ENCODE measurements at places on chromosomes 1 and 21.
A peak's percentile ranks its signal among the peaks of the same experiment; 100 is the strongest.

DNA sequence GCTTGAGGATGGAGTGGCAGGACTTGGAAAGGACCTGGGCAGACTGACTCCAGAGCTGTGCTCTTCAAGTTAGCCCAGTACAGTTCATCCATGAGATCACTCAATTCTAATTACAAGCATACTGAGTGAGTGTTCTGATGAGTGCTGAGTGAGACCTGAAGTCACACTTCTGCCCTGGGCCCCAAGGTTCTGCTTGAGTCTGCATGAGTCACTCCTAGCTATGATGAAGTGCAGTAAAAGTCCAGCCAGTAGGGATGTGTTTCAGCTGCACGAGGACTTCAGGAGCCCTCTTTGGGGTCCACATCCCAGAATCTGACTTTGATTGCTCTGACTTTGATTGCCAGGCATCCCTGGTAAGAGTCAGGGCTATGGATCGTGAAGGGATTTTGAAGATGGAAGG is 35.8 kb downstream of the PLEKHA6 start:
- DNase-seq, result peak; percentile 18

DNA sequence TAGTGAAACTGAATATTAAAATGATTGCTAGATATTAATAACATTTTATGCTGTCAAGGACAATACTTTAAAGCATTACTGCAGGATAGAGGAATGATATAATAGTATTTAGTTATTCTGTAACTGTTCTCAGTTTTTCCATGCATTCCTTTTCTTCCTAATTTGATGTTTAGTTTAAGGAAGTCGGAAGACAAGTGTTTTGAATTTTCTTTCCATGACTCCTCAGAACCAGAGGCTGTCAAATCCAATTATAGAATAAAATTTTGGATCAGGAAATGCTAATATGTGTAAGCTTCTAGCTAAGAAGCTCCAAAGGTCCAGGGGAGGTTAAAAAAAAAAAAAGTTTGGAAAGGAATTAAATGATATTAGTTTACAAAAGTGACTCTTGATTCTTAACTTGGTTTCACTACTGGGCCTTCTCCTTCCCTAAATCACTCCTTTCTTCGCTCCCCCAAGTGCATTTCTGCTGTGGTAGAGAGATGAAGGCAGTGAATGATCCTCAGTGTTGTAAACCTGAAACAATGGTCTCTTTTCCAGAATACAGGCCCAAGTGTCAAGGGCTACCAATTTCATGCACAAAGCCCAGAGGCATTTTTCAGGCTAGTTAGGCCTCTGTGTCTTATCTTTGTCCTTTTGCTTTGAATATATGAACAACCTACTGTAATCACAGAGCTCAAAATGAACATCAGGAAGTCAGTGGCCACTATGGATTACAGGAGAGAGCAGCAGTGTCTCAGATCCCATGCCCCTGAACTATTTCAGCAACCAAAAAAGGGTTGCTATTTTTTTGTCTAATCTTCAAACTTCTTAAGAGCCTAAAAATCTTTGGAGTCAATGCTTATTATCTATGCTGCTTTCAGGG is 6.2 kb downstream of the ADSS2 start:
- DNase-seq, result no peak

DNA sequence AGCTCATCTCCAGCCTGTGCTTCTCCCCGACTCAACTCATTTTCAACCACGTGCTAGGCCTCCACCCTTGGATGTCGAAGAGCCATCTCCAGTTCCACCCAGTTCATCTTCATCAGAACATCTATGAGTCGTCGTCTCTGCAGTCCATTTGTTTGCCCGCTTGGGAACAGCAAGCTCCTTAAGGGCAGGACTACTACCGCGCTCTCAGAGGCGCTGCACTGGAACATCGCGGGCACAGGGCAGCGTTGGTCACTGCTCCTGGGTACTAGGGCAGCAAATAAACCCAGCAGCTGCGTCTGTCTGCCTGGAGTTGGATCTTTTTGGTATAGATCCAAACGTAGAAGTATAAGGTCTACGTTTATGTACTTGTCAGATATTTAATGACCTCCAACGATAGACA is 478 bp upstream of the PRDM2 start:
- peak; percentile 13 for DNase-seq

DNA sequence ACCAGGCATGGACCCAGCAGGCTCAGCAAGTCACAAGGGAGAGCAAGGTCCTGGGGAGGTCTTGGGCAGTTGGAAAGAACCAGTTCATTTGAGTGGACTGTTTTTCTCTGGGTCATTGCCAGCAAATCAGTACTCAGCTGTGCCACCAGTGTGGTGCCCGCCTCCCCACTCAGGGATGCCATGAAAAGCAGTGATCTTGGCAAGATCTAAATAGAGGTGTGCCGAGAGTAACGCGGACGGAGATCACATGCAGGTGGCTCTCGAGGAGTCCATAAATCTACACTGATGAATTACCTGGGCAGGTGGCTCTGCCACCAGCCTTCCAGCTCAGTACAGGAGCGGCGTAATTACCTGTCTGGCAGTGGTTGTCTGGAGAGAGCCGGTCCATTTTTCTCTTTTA is 642.2 kb downstream of the PTPRU start:
- DNase-seq, result no peak

GRCh38 chr1:241638909-241639622 is 1.1 kb downstream of the CHML start:
- no peak for DNase-seq

- no peak for DNase-seq
Measured at GRCh38 chr1:222791006-222791710, 23.7 kb upstream of the DISP1 start.

GRCh38 chr1:86195281-86195680 is 38.7 kb upstream of the COL24A1 start:
- DNase-seq, result no peak

- no peak for DNase-seq
Measured at GRCh38 chr1:240294566-240294965, 202.9 kb downstream of the FMN2 start.

GRCh38 chr21:42539931-42540343 is 26.3 kb downstream of the SLC37A1 start:
- DNase-seq, result no peak

- DNase-seq, result peak; percentile 60
Measured at GRCh38 chr1:206905295-206906164, 8.3 kb downstream of the IL24 start.

GRCh38 chr1:19087737-19088594 is 122.1 kb downstream of the UBR4 start:
- DNase-seq, result peak; percentile 24

DNA sequence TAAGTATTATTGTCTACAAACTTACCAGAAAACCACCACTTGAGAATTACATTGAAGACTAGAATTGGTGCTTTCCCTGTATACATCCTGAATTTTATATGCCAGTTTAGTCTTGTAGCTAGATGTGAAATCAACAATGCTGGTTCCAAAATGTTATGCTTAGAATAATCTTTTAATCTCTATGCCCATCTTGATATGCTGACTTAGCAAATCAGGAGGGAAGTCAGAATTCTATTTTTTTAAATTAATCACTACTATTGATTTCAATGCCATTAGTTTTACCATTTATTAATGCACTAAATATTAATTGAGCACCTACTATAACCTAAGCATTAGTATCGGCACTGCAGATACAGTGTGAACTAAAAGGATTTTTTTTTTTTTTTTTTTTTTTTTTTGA is 641.6 kb upstream of the ADGRL4 start:
- no peak for DNase-seq

DNA sequence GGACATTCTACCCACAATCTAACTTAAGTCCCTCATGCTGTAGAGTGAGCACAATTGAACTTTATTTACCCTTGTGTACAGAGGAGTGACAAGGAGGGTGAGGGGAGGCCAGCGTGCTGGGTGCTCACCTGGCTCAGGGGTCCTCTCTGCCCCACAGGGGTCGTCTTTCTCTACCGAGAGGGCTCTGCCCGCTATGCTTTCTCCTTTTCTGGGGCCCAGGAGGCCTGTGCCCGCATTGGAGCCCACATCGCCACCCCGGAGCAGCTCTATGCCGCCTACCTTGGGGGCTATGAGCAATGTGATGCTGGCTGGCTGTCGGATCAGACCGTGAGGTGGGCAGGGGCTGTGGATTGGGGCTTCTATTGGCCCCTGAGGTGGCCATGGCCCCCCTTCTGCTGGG is 5.4 kb downstream of the BCAN start:
- DNase-seq, result no peak

DNA sequence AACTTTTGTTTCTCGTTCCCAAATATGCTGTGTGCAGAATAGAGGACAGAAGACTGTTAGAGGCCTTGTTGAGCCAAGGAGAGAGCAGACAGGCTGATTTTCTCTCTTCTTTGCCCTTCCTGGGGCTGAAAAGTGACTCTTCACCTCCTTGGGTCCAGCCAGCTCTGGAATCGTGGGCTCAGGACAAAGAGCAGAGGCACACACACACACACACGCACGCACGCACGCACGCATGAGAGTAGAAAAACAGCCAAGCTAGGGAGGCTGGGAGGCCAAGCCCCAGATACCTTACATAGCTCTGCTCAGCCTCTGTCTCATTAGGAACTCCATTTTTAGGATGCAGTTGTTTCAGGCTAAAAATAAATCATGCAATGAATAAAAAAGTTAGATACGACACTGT is at the start of gene CASQ2:
Gene CASQ2, minus strand, starts transcription at position 166 of the 400 bp plus-strand sequence. CDS start 173 bp downstream, outside the sequence.
- DNase-seq, result no peak

DNA sequence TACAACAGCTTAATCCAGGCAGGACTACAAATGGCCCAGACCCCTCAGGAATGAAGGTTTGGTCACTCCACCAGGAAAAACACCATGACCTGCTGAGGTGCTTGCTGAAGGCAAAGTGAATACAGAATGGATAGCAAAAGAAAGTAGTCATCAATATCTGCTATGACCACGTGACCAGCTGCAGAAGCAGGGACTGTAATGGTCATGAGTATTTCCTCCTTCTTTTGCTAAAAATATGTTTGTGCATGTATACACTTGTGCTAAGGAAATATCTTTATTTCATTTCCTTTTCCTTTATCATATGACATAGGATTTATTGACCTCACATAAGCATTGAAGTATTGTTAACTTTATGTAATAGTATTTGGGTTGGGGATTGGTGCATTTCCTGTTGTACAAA is 26.4 kb upstream of the GOLT1A start:
- DNase-seq, result no peak

GRCh38 chr1:160539990-160540858 is 17.2 kb upstream of the SLAMF6 start:
- no peak for DNase-seq

DNA sequence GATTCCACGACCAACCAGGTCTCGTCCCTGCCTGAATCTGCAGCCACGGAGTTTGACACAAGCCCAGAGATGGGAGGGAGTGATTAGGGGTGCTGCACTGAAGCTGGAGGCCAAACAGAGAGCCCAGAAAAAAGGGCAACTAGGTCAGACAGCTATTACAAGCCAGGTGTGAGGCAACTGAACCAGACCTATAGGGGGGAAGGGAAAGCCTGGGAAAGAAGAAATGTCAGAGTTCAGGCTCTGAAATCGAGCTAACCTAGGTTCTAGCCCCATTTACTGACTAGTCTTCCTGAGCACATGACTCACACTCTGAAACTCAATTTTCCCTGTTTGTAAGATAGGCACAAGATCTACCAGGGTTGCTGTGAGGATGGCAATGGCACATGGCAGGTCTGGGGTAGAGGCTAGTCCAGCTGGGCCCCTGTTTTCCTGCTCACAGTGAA is 1.7 kb downstream of the DHCR24 start:
- DNase-seq, result no peak

DNA sequence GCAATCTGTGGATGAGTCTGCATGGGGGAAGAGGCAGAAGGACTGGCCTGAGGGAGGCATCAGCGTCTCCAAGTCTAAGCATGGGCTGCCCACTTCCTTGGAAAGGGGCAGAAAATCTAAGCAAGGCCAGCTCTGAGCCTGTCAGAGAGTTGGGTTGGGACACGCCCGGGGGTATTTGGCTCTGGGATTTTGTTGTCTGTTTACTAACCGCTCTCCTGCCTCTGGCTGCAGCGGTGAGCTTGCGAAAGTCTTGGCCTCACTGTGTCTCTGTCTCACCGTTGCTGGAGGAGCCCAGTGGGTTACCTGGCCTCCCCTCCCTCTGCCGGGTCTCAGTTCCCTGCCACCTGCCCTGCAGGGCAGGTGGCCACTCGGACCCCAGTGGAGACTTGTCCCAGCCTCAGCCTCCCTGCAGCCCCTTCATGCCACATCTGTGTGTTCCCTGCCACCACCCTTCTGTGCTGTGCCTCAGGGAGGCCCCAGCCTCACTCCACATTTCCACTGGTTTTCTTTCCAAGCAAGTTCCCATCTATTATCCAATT is 33.7 kb downstream of the EDN2 start:
- DNase-seq, result no peak

- no peak for DNase-seq
Measured at GRCh38 chr21:24096651-24097050, 1510.6 kb downstream of the MRPL39 start.

DNA sequence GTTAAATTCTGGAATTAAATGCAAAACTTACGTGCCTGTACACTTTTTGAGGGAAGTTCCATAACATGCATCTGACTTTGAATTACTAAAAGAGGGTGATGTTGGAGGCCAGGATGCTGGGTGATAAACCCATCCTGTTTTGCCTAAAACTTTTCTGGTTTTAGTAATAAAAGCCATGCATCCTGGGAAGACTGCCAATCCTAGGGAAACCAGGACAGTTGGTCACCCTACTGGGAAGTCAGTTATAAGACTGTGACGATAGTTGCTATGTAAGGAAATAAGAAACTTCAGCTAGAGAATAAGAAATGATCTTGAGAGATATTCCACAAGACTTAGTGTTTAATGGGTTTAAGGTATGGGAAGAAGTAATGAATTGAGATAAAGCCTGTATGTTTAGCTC is 336.6 kb upstream of the LYPLAL1 start:
- no peak for DNase-seq

GRCh38 chr21:31064803-31065202 is 26.5 kb upstream of the KRTAP19-8 start:
- DNase-seq, result no peak

- no peak for DNase-seq
Measured at GRCh38 chr1:243575070-243575469, 275.0 kb downstream of the AKT3 start.

GRCh38 chr1:3444736-3445135 is 9.7 kb upstream of the ARHGEF16 start:
- DNase-seq, result no peak

DNA sequence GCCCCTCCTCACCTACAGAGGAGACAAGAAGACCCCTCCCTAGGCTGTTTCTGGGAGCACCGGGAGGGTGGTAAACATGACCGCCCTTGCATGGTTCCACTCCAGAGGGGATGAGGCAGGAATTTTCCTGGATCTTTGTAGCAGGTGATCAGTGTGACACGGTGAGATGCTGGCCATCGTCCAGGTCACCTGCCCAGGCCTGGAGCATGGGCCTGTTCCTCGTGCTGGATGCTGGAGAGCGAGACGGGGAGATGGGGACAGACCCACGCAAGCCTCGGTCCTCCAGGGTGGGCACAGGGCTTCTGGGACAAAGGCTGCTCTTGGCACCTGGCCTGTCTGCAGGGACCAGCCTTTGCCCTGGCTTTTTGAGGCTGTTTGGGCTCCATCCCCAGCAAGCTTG is 46.2 kb downstream of the DMRTB1 start:
- no peak for DNase-seq

DNA sequence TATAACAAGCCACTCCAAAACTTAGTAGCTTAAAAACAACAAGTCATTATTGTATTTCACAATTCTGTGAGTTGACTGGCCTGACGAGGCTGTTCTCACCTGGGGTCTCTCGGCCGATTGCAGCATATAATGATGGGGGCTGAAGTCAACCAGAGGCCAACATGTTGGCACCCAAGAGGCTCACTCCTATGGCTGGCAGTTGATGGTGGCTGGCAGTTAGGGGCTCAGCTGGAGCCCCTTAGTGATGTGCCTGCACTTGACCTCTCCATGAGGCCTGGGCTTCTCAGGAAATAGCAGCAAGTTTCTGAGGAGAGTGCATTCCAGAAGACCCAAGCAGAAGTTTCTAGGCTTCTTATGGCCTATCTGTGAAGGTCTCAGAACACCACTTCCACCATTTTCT is 459.4 kb downstream of the NPHP4 start:
- DNase-seq, result no peak

All from activated naive CD4-positive, alpha-beta T cell treated with anti-CD3 and anti-CD28 coated beads, Interleukin-2, amount 50 U/mL, for 16 hours (primary cell).